Stimulated activated CD8-positive, alpha-beta memory T cell treated with anti-CD3 and anti-CD28 coated beads, Interleukin-15, amount 100 ng/mL, for 4 hours (primary cell): ENCODE measurements at places on chromosomes 2 and 18.

DNA sequence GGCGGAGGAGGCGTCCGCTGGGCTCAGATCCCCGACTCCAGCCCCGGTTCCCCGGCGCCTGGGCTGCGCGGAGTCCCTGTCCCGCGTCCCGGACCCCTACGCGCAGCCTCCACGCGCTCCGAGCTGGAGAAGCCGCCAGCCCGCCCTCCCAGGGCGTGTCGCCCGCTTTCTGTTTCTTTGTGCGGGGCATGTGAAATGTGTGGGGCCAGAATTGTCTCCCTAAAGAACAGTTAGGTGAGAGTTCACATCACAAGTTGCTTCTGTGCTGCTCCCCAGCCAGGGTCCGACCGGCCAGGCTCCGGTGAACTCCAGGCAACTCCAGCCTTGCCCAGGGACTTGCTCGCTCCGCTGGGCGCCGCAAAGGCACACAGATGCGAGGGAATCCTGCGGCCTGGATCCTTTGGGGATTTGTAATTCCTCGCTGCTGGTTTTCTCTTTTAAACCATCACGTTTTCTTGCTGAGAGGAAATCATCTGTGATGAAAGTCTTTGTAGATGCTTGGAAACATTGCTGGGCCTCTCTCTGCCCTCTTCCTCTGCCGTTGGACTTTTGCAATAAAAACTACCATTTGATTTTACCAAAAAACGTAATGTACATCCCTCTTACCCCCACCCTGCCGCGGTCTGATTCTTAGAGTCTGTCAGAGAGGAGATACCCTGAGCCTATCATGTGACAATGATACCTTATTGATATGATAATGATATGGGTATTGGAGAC, 631 bp downstream of the GYPC start:
- DNase-seq = peak; percentile 23

- no peak for DNase-seq
Measured at GRCh38 chr18:6885006-6885481, 155.5 kb downstream of the ARHGAP28 start.

DNA sequence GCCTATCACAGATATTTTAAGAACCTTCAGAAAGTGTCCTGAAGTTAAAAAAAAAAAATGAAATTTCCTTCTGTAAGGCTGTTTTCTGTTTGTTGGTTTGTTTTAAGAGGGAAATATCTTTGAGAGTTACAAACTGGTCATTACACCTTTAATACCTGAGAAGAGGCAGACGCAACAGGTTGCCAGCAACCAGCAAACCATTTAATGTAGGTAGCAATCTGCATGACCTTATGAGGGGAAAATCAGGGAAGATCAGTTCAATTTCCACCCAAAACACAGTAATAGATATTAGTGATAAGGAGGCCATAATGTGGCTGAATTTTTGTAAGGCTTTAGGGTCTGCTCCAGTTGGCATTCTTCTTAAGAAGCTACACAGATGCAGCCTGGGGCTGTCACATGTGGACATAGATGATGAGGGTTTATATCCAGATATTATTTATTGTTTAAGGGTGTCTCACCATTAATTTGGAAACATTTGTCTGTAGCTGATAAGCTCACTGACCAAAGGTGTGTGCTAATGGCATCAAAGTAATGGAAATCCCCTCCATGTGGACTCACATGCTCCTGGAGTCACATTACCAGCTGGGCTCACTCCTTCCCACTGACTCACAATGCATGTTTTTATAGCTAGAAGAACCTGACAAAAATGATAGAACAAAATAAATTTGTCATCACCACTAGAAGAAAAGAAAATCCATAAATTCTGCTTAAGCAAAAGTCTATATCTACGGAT, 83.5 kb upstream of the DTNA start:
- DNase-seq = no peak

DNA sequence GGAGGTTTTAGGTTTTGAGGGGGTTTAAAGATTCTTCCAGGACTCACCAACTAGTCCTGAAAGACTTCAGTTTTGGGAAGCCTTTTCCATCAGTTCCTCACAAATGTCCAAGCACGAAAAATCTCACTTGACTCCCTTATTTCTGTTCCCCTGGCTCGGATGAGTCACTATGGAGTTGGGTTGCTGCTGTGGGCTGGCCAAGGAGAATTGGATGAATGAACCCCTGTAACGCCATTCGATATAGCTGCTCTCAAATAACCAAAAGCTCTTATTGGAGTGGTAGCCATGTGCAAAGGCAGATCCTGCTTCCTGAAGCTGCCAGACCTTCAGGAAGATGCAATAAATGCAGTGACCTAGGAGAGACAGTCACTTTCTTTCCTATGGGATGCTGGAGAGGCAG, 417.0 kb downstream of the ZNF521 start:
- no peak for DNase-seq

- DNase-seq = no peak
Measured at GRCh38 chr2:148819019-148819585, 55.9 kb upstream of the KIF5C start.

GRCh38 chr2:218988650-218989049, 3.7 kb upstream of the FEV start:
- DNase-seq = no peak

GRCh38 chr2:20957788-20958525, 85.9 kb downstream of the APOB start:
- DNase-seq = no peak

- DNase-seq = no peak
Measured at GRCh38 chr2:70062270-70062669, 25.0 kb upstream of the PCBP1 start.

DNA sequence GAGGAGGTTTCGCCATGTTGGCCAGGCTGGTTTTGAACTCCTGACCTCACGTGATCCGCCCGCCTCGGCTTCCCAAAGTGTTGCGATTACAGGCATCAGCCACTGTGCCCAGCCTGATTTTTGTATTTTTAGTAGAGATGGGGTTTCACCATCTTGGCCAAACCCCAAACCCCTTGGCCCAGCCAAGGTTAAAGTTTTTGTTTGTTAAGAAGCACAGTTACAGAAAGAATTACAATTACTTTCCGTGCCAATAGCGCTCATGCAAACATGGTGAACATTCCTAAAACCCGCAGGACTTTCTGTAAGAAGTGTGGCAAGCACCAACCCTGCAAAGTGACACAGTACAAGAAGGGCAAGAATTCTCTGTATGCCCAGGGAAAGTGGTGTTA, 26.1 kb downstream of the ITSN2 start:
- no peak for DNase-seq

DNA sequence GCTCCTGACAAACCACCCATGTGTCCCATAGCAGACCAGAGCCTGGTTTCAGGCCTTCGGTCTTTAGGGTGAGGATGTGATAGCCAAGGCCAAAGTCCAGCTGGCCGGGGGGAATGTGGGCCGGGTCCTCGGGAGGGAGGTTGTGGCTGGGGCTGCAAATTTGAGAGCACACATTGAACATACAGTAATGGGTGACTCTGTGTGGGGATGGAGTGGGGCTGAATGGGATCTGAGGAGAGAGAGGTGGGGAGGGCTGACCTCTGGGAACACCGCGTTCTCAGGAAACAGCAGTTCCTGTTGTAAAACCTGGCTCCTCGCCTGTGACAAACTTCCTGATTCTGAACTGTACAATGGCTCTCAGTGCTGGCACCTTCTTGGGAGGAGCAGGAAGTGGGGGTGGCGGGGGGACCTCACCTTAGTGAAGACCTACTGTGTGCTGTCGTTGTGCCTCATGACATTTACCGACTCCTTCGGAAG, 48.8 kb downstream of the MCFD2 start:
- no peak for DNase-seq

- DNase-seq = no peak
Measured at GRCh38 chr2:234454433-234454832, 42.4 kb downstream of the ARL4C start.

- DNase-seq = no peak
Measured at GRCh38 chr2:20304411-20304810, 46.2 kb downstream of the PUM2 start.

DNA sequence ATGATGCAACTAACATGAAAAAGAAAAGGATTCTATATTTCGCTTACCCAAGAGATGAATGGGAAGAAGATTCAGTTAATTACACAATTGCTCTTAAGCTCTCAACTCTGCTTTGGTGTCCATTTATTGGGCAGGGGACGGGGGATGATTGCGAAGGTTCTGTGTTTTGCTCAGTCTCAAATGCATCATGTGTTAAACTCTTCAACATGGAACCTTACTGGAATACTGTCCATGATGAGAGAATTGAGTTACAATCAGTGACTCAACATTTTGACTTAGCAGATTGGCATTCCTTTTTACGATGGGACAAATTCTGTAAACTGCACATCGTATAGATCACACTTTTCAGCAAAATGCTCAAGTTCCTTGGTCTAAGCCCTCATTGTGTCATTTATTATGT, 135.6 kb downstream of the RBMS1 start:
- DNase-seq = no peak

GRCh38 chr2:32960238-32960637, 13.5 kb downstream of the LTBP1 start:
- DNase-seq = no peak

GRCh38 chr18:35703043-35703688, 121.6 kb downstream of the GALNT1 start:
- no peak for DNase-seq

DNA sequence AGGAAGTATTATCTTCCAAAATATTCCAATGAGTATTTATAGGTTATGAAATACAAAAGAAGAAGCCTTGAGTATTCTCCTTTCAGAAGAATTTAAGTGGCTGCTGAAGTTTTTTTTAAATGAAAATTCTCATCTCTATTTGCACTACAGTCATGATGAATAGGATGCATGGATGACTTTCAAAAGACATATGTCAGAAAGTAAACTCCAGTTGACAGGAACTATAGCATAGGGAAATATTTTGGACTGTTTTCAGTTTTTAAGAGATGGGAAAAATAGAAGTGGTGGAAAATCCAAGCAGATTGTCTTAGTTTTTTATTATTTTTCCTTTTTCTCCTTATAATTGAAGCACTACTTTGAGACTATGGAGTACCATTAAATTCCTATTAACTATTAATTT, 825.1 kb upstream of the FSHR start:
- no peak for DNase-seq

- DNase-seq = no peak
Measured at GRCh38 chr2:232892843-232893242, 22.8 kb downstream of the SNORC start.

DNA sequence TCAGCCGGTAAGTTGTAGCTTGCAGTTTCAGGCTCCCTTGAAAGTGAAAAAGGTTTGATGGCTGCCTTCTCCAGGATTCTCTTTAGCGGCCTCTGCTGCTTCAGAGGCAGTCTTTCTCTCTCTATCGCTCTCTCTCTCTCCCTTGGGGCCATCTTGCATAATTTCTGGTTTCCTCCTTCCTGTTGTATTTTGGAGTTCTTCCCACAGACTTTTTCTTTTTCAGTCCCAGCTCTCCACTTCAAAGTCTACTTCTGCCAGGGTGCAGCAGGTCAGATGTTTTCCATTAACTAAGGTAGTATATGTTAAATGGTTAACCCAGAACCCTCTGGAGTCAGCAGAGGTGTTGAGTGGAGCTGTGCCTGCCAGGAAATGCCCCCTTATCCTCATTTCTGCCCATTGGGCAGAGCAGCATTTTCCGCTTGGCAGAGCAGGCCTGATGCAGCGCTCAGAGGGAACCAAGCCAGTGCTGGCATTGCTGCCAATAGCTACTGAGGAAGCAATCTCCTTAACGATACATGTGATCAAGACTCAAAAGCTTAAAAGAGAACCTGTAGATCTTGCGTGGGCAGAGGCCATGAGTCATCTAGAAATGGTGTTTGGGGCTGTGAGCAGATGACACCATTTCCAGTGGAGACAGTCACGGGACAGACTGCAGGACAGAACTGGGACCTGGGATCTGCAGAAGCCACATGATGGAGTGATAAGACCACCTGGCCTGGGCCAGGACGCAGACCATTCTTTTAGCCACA, 20.8 kb downstream of the DBI start:
- DNase-seq = no peak

- DNase-seq = peak; percentile 10
Measured at GRCh38 chr2:190382851-190383250, 25.3 kb upstream of the MFSD6 start.

DNA sequence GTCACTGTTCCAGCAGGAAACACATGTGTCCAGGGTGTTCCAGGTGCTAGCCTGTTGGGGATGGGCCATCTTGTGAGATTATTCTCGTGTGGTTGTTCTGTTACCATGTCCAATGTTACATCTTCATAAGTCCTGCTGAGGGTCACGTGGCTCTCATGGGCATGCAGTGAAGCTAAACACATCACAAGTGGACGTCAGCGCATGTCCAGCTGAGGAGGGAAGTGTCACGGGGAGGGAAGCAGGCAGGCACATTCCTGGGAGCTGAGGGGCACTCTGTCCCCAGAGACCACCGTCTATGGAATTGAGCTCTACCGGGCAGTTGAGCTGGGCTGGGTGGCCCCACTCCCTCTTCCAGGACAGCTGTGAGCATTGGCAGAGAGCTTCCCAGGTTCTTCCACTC, 155.3 kb upstream of the TWIST2 start:
- DNase-seq = no peak

DNA sequence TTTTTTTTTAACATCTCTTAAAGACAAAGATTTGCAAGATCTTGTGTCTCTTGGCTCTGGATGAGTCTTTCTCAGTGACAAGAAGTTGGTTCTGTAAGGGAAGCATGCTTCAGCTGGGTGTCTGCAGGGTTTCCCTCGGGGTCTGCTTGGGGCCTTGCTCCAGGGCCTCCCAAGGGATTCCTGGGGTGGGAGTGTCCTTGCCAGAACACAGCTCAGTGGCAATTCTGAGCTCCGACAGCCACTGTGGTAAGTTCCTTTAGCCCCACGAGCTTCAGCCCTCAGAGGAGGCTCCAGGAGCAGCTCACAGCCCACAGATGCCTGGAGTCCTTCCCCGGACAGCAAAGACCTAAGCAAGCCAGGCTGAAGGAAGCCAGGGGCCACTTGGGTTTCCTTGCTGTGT, 52.4 kb downstream of the EMX1 start:
- DNase-seq = no peak

DNA sequence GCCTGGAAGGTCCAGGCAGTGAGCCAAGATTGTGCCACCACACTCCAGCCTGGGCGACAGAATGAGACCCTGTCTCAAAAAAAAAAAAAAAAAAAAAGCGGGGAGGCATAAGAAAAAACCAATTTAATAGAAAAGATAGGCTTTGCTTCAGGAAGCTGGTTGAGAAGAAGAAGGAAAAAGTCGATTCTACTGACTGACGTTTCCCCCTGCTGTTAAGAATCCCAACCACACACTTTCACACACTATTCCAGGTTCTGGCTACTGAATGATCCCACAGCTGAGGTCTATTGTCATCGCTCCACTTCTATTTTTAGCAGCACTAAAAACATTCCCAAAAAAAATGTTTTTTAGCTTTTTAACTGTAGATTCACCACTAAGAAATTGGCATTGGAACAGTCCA, 6.7 kb upstream of the CHCHD5 start:
- DNase-seq = no peak

DNA sequence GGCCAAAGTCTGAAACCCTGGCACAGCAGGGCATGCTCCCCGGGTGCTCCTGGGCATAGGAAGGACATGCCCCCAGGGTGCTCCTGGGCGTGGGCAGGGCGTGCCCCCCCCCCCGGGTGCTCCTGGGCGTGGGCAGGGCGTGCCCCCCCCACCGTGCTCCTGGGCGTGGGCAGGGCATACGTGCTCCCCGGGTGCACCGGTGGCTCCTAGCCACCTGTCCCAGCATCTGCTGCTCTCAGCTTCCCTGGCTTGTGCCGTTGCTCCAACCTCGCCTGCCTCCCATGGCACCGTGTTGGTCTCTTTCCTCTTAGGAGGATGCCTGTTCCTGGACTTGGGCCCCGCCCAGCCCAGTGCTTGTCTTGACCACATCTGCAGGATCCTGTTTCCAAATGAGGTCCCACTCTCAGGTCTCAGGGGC, 95.6 kb upstream of the CTDP1 start:
- no peak for DNase-seq
